Stomach (tissue), 19 donors: ENCODE measurements at places on chromosomes 5 and 9. TPM values are rescaled to one million over a fixed set of nuclear protein-coding genes. Genes with fewer than 3 reads are reported as not detected.
A peak's percentile ranks its signal among the peaks of the same experiment; 100 is the strongest.

DNA sequence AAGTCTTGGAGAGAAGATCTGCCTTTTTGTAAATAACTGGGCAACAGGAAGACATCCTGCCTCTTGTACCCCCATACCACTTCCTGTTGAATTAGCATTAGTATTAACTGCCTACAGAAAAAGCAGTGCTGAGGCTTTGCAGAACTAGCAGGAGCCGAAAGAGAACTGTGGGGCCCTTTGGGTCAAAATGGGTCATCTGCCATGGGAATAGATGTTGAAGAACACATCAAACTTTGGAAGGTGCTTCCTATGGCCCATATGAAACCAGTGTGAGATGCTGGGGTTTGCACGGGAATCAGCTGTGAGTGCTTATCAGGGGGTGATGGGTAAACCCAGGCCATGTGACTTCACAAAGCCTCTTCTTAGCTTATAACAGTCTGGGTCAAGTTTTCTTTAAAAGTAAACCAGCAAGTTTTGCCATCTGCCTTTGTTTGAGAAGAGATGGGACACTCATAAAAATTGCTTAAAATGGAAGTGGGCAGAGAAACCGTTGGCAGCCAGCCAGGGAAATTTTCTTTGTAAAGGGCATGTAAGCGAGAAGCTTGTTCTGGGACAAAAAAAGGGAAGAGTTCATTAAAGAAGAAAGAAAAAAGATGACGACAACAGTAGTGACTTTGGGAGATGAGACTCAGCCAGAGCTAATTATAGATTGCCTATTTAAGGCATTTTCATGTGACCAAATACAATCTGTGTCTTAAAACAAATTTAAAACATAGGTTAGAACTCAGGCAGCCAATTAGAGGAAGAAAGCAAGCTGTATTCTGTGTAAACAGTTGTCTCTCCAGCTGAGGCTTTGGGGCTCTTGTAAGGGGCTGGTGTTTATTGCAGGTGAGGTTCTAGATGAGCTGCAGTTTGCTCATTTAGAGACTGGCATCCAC, 4.4 kb downstream of the SLC25A25 start:
- H3K36me3 ChIP-seq = no peaks in the 10 kb centered on the region
- peak; percentile 89 for DNase-seq
- peak overlapping the region; percentile 78 for H3K27ac ChIP-seq
- peaks cover 28% of the 10 kb centered on the region for H3K4me1 ChIP-seq
- H3K27me3 ChIP-seq = no peaks in the 10 kb centered on the region

DNA sequence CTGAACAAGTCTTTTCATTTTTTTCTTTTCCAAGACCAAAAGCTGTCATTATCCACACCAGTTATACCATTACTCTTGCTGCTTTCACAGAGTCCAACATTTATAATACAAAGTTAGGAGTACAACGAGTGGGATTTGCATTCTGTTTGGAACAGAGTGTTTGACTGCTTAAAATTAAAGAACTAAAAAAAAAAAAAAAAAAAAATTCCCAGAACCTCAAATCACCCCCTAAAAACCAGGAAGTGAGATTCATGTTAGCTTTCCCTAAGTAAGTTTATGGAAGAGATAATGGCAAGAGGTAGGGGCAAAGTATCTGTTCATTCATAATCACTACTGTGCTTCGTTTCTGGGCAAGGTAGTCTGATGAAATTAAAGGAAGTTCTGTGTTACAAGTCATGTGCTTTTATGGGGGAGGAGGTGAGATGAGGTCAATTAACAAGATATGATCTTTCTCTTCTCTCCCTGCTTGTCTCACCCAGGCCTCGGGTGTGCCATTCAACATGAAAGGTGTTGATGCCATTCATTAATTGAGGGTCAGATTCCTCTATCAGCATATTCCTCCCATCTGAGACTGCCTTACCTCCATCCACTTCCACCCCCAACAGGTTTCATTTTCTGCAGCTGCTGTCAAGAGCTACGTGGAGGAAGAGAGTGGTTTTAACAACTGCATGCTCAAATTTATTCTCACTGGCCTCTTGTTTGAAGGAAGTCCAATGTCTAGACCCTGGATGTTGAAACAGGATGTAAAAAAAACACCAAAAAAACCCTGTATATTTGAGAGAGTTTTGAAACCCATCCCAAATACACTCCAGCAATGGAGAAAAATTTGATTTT, 58.1 kb downstream of the MARCHF3 start:
- no peak overlapping the region for H3K4me3 ChIP-seq
- no peaks in the 10 kb centered on the region for H3K27me3 ChIP-seq
- no peak overlapping the region for H3K27ac ChIP-seq

- DNase-seq = no peak
- no peaks in the 10 kb centered on the region for H3K4me1 ChIP-seq
- no peaks in the 10 kb centered on the region for H3K27me3 ChIP-seq
- H3K4me3 ChIP-seq = no peak overlapping the region
- no peak overlapping the region for H3K27ac ChIP-seq
Observed at GRCh38 chr5:126640866-126641265, 40.1 kb downstream of the PHAX start.

DNA sequence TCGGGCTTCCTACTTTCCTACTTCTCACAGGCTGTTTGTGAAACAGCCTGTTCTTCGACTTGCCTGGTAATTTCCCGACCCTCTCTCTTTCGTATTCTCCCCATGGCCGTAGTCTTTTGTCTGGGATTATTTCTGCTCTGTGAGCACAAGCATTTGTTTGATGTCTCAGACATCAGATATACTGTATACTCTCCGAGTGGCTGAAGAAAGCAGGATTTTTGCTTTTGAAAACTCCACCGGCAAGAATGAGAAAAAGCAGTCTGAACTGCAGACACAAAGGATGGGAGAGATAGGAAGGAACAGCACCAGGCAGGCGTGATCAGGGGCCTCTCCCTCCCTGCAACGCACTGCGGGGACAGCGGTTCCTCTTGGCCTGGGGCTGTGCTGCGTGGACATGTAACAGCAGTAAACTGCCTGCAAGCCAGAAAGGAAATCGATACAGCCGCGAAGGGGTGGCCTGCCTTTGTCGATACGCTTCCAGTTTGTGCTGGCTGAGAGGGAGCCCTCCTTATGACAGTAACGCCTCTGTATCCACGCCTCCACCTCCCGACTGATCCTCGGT, 313.9 kb upstream of the TLE4 start:
- no peak overlapping the region for H3K4me3 ChIP-seq
- H3K4me1 ChIP-seq = peaks cover 14% of the 10 kb centered on the region
- DNase-seq = no peak
- no peaks in the 10 kb centered on the region for H3K36me3 ChIP-seq

- H3K27ac ChIP-seq = no peak overlapping the region
- no peaks in the 10 kb centered on the region for H3K27me3 ChIP-seq
- H3K36me3 ChIP-seq = no peaks in the 10 kb centered on the region
- no peak overlapping the region for H3K4me3 ChIP-seq
Observed at GRCh38 chr9:78676009-78676408, 379.1 kb downstream of the PSAT1 start.

DNA sequence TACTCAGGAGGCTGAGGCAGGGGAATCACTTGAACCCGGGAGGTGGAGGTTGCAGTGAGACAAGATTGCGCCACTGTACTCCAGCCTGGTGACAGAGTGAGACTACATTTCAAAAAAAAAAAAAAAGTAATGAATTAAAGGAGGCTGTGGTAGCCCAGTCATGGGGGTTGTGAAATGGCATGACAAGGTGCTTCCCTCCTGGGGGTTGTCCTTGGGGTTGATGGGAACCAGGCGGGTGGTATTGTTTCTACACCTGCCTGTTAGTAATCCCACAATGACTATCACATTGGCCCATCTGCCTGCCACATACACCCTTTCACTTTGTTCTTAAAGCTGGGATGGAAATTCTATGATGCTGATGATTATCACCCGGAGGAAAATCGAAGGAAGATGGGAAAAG, 5.6 kb downstream of the IDNK start:
- peaks cover 11% of the 10 kb centered on the region for H3K36me3 ChIP-seq
- H3K27me3 ChIP-seq = no peaks in the 10 kb centered on the region
- peaks cover 10% of the 10 kb centered on the region for H3K4me1 ChIP-seq
- no peak overlapping the region for H3K27ac ChIP-seq

DNA sequence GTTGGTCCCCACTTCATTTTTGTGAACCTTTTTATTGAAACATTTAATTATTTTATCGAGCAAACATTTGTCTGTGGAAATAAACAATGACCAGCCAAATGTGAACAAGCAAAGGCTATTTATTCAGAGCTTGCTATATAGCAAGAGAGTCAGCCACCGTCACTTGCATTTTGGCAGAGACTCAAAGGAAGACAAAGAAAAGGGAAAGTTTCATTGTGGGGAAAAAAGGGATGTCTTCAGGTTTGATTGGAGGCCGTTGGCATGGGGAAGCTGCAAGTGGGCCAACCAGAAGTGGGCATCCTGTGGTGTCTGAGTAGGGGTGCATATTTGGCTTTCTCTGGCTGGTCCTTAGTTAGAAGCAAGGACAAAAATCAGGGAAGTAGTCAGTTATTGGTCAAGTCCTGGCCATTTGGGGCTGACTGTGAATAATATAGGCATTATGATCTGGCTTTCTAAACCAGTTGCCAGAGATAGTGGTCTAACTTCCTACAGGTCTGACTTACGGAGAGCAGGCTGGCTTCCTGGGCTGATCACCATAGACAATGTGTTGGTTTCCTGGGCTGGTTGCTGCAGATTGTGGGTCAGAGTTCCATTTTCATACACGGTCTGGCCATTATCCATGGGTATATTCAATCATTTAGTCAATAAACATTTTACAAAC, 16.6 kb downstream of the ENC1 start:
- H3K27me3 ChIP-seq = no peaks in the 10 kb centered on the region
- no peak overlapping the region for H3K27ac ChIP-seq
- H3K4me3 ChIP-seq = no peak overlapping the region
- H3K4me1 ChIP-seq = no peaks in the 10 kb centered on the region

Gene LCN6
- polyA plus RNA-seq = 23.2 TPM

- no peak for DNase-seq
- no peaks in the 10 kb centered on the region for H3K27me3 ChIP-seq
- no peak overlapping the region for H3K27ac ChIP-seq
- H3K4me3 ChIP-seq = no peak overlapping the region
Observed at GRCh38 chr5:133732536-133732935, 120.2 kb upstream of the FSTL4 start.

Gene FKTN
- 1.8 TPM for polyA plus RNA-seq

GRCh38 chr9:81445331-81445921, 243.9 kb downstream of the TLE1 start:
- no peaks in the 10 kb centered on the region for H3K27me3 ChIP-seq
- no peak overlapping the region for H3K27ac ChIP-seq
- no peaks in the 10 kb centered on the region for H3K36me3 ChIP-seq

GRCh38 chr5:173772384-173773059, 115.6 kb upstream of the CPEB4 start:
- H3K4me3 ChIP-seq = no peak overlapping the region
- H3K27ac ChIP-seq = peak overlapping the region; percentile 56
- no peaks in the 10 kb centered on the region for H3K36me3 ChIP-seq
- H3K4me1 ChIP-seq = peaks cover 19% of the 10 kb centered on the region
- H3K27me3 ChIP-seq = no peaks in the 10 kb centered on the region

GRCh38 chr5:83251849-83252248, 174.5 kb downstream of the XRCC4 start:
- no peak for DNase-seq
- no peaks in the 10 kb centered on the region for H3K4me1 ChIP-seq
- H3K27ac ChIP-seq = no peak overlapping the region
- no peaks in the 10 kb centered on the region for H3K27me3 ChIP-seq
- no peaks in the 10 kb centered on the region for H3K36me3 ChIP-seq
- no peak overlapping the region for H3K4me3 ChIP-seq

DNA sequence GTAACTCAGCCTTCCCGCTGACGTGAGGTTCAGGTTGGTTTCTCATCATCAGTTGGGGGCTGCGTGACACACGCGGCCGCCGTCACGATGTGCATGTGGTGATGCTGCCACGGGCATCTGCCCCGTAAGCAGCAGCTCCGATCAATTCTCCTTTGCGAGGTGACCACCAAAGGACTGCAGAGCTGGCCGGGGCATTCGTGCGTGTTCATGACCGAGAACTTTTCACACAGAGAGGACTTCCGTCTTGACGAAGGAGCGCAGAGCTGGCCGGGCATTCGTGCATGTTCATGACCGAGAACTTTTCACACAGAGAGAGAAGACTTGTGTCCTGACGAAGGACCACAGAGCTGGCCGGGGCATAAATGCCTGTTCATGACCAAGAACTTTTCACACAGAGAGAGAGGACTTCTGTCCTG, 3.8 kb upstream of the LCN1 start:
- no peak overlapping the region for H3K27ac ChIP-seq
- no peak overlapping the region for H3K4me3 ChIP-seq
- DNase-seq = peak; percentile 17
- H3K36me3 ChIP-seq = no peaks in the 10 kb centered on the region
- peaks cover 36% of the 10 kb centered on the region for H3K27me3 ChIP-seq

DNA sequence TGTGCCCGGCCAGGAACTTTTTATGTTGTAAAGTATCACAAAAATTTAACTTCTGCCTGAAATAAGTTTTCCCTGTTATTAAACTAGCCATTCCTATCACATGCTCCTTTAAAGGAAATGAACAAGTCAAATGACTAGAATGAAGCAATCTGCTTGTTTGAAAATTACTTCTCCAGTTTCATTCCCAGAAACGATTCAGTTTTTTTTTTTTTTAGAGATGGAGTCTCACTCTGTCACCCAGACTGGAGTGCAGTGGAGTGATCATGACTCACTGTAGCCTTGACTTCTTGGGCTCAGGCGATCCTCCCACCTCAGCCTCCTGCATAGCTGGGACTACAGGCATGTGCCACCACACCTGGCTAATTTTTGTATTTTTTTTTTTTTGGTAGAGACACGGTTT, 13.3 kb upstream of the GNG10 start:
- no peak overlapping the region for H3K4me3 ChIP-seq
- no peaks in the 10 kb centered on the region for H3K27me3 ChIP-seq
- peaks cover 6% of the 10 kb centered on the region for H3K4me1 ChIP-seq
- no peak overlapping the region for H3K27ac ChIP-seq

DNA sequence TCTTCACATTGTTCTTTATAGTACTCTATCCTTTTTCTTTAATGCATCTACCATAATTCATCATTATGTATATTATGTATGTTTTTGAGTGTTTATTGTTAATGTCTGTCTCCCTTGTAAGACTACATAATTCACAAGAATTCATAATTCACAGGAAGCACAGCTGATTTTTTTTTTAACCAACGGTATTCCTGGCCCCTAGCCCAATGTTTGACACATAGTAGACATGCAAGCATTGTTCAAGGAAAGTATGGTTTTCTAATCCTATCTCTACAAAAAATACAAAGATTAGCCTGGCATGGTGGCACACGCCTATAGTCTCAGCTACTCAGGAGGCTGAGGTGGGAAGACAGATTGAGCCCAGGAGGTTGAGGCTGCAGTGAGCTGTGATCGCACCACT, 160.6 kb downstream of the PPP2R2B start:
- no peaks in the 10 kb centered on the region for H3K4me1 ChIP-seq
- no peak overlapping the region for H3K4me3 ChIP-seq
- no peak for DNase-seq
- no peak overlapping the region for H3K27ac ChIP-seq
- no peaks in the 10 kb centered on the region for H3K27me3 ChIP-seq
